Progenitor cell of endocrine pancreas (in vitro differentiated cells): ENCODE measurements at places on chromosomes 1 and 21.

GRCh38 chr1:24688621-24689195, 45.6 kb downstream of the SRRM1 start:
- peak; percentile 47 for DNase-seq

DNA sequence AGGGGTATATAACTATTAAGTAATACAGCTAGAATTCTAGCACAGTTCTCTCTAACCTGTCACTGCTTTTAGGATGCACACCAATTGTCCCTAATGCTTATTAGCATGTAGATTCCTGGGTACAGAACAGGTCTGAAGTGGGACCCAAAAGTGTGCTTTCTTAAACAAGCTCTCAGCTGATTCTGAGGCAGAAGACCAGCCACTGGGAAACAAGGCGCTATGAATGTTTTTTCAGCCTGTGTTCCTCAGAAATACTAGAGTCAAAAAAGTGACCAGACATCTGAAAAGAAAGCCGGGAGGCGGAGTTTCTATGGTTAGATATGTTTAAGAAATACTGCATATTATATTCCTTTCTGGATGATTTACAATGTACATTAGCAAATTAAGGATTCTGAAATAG, 1.8 kb downstream of the PEF1 start:
- no peak for DNase-seq

DNA sequence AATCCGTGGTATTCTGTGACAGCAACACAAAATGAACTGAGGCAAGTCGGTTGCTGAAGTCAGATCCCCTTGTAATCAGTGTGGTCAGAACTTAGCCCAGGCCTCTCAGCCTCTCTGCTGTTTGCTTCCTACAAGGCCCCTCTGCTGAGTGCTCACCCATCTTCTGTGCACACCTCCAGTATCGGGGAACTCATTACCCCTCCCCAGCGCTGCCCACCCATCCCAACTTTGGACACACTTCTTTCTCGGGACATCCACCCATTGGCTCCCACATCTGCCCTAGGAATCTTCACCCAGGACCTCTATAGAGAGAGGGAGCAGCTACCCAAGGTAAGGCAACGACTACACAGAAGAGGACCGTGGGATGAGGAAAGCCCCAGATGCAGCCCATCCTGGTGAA, 217.5 kb downstream of the MATN1 start:
- no peak for DNase-seq

- no peak for DNase-seq
Observed at GRCh38 chr1:92907949-92908684, 53.1 kb downstream of the DIPK1A start.
